ENCODE measurements at places on chromosomes 1 and 21.

DNA sequence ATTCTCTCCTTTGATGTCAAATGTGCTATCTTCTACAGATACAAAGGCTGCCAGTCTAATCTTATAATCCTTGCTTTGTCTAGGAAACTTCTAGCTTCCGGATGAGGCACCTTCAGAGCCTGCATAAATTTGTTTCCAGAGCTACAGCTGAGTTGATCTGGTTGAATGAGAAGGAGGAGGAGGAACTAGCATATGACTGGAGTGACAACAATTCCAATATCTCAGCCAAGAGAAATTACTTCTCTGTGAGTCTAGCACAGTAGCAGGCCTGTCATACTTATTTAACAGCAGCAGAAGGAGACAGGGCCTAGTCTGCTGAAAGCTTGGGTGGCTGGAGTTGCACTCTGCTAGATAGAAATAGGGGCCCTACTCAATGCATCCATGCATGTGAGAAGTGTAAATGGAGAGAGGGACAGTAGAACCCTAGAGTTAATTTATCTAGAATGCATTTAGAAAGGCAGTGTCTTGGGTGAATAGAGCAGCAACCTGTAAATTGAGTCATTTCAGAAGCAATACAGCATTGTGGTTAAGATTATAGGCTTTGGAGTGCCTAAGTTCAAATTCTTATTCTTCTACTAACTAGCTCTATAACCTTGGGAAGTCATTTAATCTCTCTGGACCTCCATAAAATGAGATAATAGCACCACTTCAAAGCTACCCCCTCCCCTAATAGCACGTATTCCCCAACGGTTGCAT is 89.0 kb downstream of the MACF1 start:
- no peak overlapping the region for H3K27ac ChIP-seq
- H3K4me3 ChIP-seq = no peak overlapping the region
- peaks cover 88% of the 10 kb centered on the region for H3K36me3 ChIP-seq
- no peaks in the 10 kb centered on the region for H3K27me3 ChIP-seq

GRCh38 chr1:173865468-173866164 is 2.2 kb downstream of the GAS5 start:
- H3K4me3 ChIP-seq = no peak overlapping the region
- H3K27me3 ChIP-seq = no peaks in the 10 kb centered on the region
- H3K4me1 ChIP-seq = peaks cover 11% of the 10 kb centered on the region
- H3K27ac ChIP-seq = no peak overlapping the region

- no peak overlapping the region for H3K27ac ChIP-seq
- no peaks in the 10 kb centered on the region for H3K27me3 ChIP-seq
- no peak for DNase-seq
- no peak overlapping the region for H3K4me3 ChIP-seq
- no peaks in the 10 kb centered on the region for H3K36me3 ChIP-seq
Measured at GRCh38 chr1:222081859-222082258, 340.0 kb upstream of the DUSP10 start.

DNA sequence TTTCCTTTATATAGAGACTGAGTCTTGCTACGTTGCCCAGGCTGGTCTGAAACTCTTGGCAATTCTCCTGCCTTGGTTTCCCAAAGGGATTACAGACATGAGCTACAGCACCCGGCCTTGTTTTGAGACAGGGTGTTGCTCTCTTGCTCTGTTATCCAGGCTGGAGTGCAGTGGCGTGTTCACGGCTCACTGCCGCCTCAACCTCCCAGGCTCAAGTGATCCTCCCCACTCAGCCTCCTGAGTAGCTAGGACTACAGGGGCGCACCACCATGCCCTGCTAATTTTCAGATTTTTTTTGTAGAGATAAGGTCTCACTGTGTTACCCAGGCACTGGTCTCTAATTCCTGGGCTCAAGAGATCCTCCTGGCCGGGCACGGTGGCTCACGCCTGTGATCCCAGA is 14.8 kb downstream of the LCK start:
- no peaks in the 10 kb centered on the region for H3K36me3 ChIP-seq
- H3K4me3 ChIP-seq = no peak overlapping the region
- H3K27ac ChIP-seq = no peak overlapping the region
- no peaks in the 10 kb centered on the region for H3K27me3 ChIP-seq
- H3K4me1 ChIP-seq = no peaks in the 10 kb centered on the region

- no peak overlapping the region for H3K27ac ChIP-seq
- H3K4me1 ChIP-seq = peaks cover 2% of the 10 kb centered on the region
- no peaks in the 10 kb centered on the region for H3K27me3 ChIP-seq
- H3K36me3 ChIP-seq = no peaks in the 10 kb centered on the region
- no peak overlapping the region for H3K4me3 ChIP-seq
- DNase-seq = no peak
Measured at GRCh38 chr1:29779146-29779545, 542.8 kb downstream of the PTPRU start.

GRCh38 chr1:57423135-57423655 is 665 bp downstream of the DAB1 start:
- peak overlapping the region; percentile 60 for H3K27ac ChIP-seq
- no peaks in the 10 kb centered on the region for H3K36me3 ChIP-seq
- peaks cover 2% of the 10 kb centered on the region for H3K27me3 ChIP-seq
- peak; percentile 54 for DNase-seq

- no peaks in the 10 kb centered on the region for H3K27me3 ChIP-seq
- H3K36me3 ChIP-seq = no peaks in the 10 kb centered on the region
- no peak for DNase-seq
- no peak overlapping the region for H3K27ac ChIP-seq
- H3K4me3 ChIP-seq = no peak overlapping the region
- H3K4me1 ChIP-seq = peaks cover 16% of the 10 kb centered on the region
Measured at GRCh38 chr1:58003988-58004387, 542.5 kb downstream of the OMA1 start.

DNA sequence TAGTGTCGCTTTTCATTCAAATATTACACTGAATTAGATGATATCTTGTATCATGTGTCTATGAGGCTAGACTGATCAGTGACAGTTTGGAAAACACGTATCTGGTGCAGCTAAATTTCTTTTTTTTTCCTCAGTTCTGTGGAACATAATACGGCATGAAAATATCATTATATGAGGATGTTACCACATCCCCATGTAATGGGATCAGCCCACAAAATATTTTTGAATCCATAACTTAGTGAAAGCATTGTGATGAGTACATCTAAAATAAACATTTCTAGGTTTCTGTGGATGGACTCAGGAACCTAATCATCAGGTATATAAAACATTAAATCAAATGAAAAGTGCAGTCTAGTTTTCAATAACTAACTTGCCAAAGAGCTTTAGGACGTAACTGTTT is 356.3 kb downstream of the USP25 start:
- H3K27me3 ChIP-seq = no peaks in the 10 kb centered on the region
- no peaks in the 10 kb centered on the region for H3K36me3 ChIP-seq
- H3K4me3 ChIP-seq = no peak overlapping the region
- no peaks in the 10 kb centered on the region for H3K4me1 ChIP-seq

DNA sequence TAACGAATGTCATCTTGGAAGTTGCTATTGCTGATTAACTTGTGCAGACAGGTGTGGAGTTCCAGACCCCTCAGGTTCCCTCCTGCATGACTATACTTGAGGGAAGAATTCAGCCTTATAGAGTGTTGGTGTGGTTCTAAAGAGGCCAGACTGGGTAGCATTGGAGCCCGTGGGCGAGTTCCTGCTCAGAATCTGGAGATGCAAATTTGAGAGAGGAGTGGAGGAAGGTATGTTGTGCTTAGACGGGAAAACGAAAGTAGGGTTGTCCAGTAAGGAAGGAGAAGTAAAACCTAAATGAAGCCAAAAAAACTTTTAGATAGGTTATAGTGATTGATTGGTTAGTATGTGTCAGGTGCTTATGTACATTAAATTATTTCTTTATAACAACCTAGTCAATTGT is 79.2 kb downstream of the ZNF326 start:
- no peak for DNase-seq
- H3K4me1 ChIP-seq = no peaks in the 10 kb centered on the region
- H3K36me3 ChIP-seq = no peaks in the 10 kb centered on the region
- H3K27me3 ChIP-seq = no peaks in the 10 kb centered on the region

- H3K27me3 ChIP-seq = no peaks in the 10 kb centered on the region
- H3K4me1 ChIP-seq = no peaks in the 10 kb centered on the region
- H3K4me3 ChIP-seq = no peak overlapping the region
- H3K36me3 ChIP-seq = no peaks in the 10 kb centered on the region
- H3K27ac ChIP-seq = no peak overlapping the region
Measured at GRCh38 chr1:229817936-229818335, 191.9 kb downstream of the URB2 start.

GRCh38 chr1:218171302-218171893 is 113.7 kb upstream of the RRP15 start:
- DNase-seq = peak; percentile 32
- H3K27ac ChIP-seq = no peak overlapping the region

- no peak overlapping the region for H3K4me3 ChIP-seq
- peaks cover 15% of the 10 kb centered on the region for H3K36me3 ChIP-seq
- H3K27me3 ChIP-seq = no peaks in the 10 kb centered on the region
- DNase-seq = no peak
- no peak overlapping the region for H3K27ac ChIP-seq
Measured at GRCh38 chr21:37164742-37165141, 91.7 kb downstream of the TTC3 start.

DNA sequence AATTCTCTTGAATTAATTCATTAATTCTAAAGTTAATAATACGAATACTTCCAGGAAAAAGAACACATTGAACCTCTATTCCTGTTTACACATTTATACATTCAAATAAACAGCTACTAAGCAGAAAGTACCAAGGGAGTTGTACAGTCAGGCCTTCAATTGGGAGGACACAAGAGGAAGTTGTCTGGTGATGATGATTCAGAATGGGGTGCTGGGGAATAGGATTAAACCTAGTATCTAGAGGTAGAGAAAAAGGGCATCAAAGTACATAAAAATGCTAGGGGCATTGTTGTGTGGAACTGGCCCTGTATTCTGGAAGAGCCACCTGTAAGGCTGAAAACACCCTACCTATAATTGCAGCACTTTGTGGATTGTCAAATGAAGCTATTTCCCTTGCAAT is 71.7 kb upstream of the MROH9 start:
- H3K27me3 ChIP-seq = no peaks in the 10 kb centered on the region
- H3K36me3 ChIP-seq = no peaks in the 10 kb centered on the region
- H3K27ac ChIP-seq = no peak overlapping the region
- no peak for DNase-seq

GRCh38 chr1:17086751-17087150 is 32.5 kb downstream of the PADI2 start:
- peaks cover 25% of the 10 kb centered on the region for H3K27me3 ChIP-seq
- H3K36me3 ChIP-seq = no peaks in the 10 kb centered on the region
- H3K27ac ChIP-seq = no peak overlapping the region
- H3K4me1 ChIP-seq = peaks cover 8% of the 10 kb centered on the region
- no peak overlapping the region for H3K4me3 ChIP-seq

DNA sequence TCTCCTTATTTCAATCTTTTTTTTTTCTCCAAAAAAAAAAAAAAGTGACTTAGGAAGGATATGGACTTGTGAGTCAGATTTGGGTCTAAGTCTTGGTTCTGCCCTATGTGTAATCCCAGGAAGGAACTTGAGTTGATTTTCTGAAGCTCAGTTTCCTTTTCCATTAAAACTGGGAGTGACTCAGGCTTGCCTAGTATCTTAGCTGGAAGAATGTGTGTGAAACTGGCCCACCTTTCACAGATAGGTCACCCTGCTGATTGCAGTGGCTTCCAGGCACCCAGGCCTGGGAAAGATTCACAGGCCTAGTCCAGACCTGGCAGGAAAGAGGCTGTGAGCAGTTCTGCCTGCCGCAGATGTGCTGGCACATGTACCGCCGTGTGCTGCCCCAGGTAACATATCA is 218.3 kb upstream of the HOOK1 start:
- no peak for DNase-seq
- H3K36me3 ChIP-seq = no peaks in the 10 kb centered on the region
- H3K27ac ChIP-seq = no peak overlapping the region
- H3K4me1 ChIP-seq = peaks cover 3% of the 10 kb centered on the region
- H3K4me3 ChIP-seq = no peak overlapping the region

GRCh38 chr1:224300346-224300745 is 29.6 kb downstream of the NVL start:
- DNase-seq = no peak
- no peak overlapping the region for H3K4me3 ChIP-seq
- H3K27ac ChIP-seq = no peak overlapping the region
- H3K4me1 ChIP-seq = no peaks in the 10 kb centered on the region
- peaks cover 99% of the 10 kb centered on the region for H3K36me3 ChIP-seq

DNA sequence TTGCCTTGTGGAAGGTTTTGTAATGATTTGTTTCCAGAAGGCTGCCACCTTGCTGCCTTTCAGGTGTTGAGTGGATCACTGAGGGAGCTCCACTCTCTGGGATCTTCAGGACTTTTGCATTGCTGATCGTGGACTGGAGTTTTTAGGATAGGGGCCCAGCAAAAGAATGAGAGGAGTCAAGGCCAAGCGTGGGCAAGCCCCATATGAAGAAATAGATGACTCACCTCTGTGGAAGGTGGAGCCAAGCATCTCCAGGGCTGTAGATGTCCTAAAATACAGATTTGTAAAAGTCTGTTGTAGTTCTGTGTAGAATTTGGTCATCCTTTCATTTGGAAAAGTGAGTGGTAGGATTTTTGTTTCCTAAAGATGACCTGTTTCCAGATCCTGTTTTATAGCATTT is 67.0 kb downstream of the ST3GAL3 start:
- no peak for DNase-seq
- no peak overlapping the region for H3K27ac ChIP-seq
- H3K36me3 ChIP-seq = no peaks in the 10 kb centered on the region
- H3K4me1 ChIP-seq = no peaks in the 10 kb centered on the region

DNA sequence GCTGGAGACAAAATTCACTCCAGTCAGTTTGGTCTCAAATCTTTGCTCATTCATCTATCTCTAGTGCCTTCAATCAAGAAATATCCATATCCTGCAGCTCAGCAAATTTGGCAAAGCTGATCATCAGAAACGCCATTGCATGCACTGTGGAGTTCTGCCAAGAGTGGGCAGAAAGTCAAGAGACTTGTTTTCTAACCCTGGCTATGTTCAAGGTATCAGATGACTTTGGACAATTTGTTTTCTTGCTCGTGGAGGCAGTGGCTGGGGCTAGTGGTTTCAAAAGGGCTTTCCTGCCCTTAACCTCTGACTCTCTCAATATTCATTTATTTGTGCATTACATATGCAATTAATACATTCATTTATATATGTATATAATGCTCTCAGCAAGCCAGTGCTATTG is 12.8 kb upstream of the LRRC52 start:
- no peaks in the 10 kb centered on the region for H3K36me3 ChIP-seq
- no peak for DNase-seq
- H3K4me1 ChIP-seq = no peaks in the 10 kb centered on the region

DNA sequence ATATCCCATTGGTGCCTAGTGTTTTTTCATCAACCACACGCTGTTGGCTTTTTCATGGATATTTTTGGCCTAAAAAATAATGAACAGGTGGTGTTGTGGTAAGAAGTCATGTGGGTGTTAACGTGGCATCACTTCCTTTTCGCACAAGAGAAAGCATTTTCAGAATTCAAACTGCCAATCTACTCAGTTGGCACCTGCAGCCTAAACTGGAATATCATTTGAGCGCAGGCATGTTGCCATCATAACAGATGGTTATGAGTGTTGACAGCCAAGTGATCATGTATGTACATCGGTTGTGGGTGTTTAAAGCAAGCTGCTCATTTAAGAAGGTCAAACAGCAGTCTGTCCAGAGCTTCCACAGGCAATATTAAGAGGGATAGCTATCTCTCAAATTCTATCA is 1963.0 kb downstream of the NCAM2 start:
- H3K27me3 ChIP-seq = no peaks in the 10 kb centered on the region
- H3K27ac ChIP-seq = no peak overlapping the region
- DNase-seq = no peak
- no peak overlapping the region for H3K4me3 ChIP-seq

GRCh38 chr1:168786476-168787330 is 57.7 kb upstream of the DPT start:
- H3K4me1 ChIP-seq = no peaks in the 10 kb centered on the region
- DNase-seq = no peak
- H3K27ac ChIP-seq = no peak overlapping the region
